ENCODE measurements at places on chromosomes 1 and 21. TPM values are rescaled to one million over a fixed set of nuclear protein-coding genes. Genes with fewer than 3 reads are reported as not detected.

- DNase-seq = no peak
Observed at GRCh38 chr1:87864676-87865075, 536.0 kb downstream of the LMO4 start.

BGLAP gene
- not detected for total RNA-seq

TLR5 gene
- 3.6 TPM for total RNA-seq

DNA sequence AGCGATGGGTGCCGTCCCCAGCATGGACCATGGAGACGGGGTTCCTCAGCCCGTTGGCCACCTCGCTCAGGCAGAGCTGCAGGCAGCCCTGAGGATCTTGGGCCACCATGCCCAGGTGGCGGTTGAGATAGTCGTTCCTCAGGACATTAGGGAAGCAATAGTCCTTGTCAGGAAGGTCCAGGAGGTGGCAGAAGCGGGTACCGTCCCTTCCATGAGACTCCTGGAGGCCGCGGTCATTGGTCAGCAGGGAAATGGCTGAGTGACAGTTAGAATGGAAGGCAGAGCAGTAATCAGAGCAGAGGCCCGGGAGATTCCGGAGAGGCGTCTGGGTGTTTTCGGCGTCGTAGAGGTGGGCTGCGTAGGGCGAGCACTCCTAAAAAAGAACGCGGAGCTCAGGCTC is 4.1 kb downstream of the HHIPL2 start:
- no peak for DNase-seq

DNA sequence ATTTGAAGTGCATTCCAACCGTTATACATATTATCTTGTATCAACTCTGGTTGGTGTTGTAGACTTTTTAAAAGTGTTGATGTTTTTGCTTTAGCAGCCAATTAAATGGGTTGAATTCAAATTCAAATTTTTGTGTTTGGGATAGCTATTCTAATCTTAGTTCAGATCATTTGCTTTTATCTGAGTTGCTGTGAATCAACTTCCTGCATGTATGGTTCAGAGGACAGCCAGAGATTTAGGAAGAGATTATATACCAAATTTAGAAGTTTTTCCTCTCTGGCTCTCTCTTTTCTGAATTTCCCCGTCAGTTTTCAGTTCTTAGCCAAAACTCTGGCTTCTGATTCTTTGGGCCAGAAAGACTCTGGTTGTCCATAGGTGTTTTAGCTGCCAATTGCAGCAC is 415.5 kb downstream of the NUF2 start:
- no peak for DNase-seq

ELAVL4 gene
- total RNA-seq = 0.28 TPM

DNA sequence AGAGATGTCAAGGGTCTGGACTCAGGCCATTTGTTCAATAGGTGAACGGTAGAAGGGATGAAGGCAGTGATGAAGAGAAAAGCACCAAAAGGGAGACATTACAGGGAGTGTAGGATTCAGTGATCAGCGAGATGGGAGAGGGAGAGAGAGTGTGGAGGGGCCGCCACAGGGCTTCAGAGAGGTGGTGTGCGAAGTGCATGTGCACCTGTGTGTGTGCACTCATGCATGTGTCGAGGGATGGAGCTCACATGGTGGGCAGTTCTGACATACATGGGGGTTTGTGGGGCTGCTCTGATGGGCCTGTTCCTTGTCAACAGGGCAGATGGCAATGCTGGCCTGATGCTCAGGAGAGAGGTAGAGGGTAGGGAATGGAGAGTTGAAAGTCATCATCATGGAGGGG is 11.4 kb upstream of the KCNA2 start:
- DNase-seq = no peak

All from right atrium auricular region (tissue), 2 donors.